ENCODE measurements at places on chromosomes 2 and 18. TPM values are rescaled to one million over a fixed set of nuclear protein-coding genes. Genes with fewer than 3 reads are reported as not detected.

DNA sequence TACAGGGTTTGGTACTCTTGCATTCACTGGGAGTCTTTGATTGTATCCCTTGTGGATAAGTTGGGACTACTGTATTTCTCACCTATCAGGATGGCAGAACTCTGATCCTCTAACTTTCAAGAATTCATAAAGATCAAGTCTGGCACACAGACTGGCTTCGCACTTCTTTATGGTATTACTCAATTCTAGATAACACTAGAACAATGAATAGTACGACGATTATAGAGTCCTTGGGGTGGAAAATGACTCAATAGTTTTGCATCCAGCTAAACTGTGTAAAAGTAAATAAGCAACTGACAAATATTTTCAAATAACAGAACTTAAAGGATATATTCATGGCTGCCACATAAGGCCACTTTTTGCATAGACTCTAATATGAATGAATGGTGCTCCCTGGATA, 103.4 kb upstream of the MEX3C start:
- H3K27me3 ChIP-seq, result no peaks in the 10 kb centered on the region
- H3K36me3 ChIP-seq, result no peaks in the 10 kb centered on the region
- no peak overlapping the region for H3K4me3 ChIP-seq
- no peak for DNase-seq

DNA sequence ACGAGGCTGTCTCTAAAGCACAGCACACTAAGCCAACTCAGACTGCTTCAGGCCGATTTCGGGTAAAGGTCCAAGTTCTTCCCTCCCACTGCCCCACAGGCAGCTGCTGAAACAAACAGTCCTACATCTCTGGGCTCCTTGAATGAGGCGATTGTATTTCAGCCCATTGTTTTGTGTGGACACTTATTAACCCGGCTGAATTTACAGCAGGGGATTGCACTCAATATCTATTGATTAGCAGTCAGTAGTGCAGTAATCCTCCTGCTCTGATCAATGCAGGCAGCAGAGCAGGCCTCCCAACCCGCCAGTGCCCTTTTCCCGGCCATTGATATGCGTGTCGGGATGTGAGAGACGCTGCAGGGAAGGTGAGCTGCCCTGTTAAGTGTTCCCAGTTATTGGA, 330.1 kb downstream of the CMPK2 start:
- no peaks in the 10 kb centered on the region for H3K36me3 ChIP-seq
- no peaks in the 10 kb centered on the region for H3K27me3 ChIP-seq
- H3K4me1 ChIP-seq, result peaks cover 19% of the 10 kb centered on the region
- no peak overlapping the region for H3K4me3 ChIP-seq

DNA sequence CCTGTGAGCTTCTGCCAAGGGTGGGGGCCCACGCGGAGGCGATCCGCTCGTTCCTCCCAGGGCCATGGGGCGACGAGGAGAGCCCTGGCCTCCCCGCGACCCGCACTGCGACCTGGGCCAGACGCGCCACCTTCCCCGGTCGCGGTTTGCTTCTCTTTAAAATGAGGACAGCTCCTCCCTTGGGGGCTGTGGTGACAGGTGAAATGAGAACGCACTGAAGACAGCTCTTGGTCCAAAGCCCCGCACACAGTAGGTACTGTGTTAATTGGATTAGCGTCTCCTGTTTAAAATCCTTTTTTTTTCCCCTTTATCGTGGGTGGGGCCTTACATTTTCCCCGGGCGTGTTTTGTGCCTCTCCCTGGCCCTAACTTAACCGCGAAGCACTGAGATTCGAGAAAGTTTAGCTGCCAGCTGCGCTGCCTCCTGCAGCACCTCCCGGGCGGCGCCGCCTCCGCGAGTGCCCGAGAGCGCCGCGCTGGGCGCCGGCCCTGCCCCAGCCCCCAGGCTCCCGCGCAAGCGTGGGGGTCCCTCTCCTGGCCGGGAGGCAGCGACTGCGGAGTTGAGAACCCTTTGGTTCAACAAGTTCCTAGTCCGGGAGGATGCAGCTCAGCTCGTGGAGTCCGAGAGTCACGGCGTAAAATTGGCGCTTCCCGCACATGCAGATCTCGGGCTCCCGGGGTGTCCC, 1.1 kb downstream of the HPCAL1 start:
- H3K4me3 ChIP-seq, result peak overlapping the region; percentile 72
- H3K27me3 ChIP-seq, result peaks cover 39% of the 10 kb centered on the region
- H3K4me1 ChIP-seq, result peaks cover 11% of the 10 kb centered on the region
- H3K27ac ChIP-seq, result no peak overlapping the region
- DNase-seq, result peak; percentile 65

The DSG1 gene
- not detected for total RNA-seq

Measured in GM23338 (cell line).